Stomach (tissue), 19 donors: ENCODE measurements at places on chromosomes 13 and 19. TPM values are rescaled to one million over a fixed set of nuclear protein-coding genes. Genes with fewer than 3 reads are reported as not detected.

Gene CYP4F2
- total RNA-seq, result not detected

Gene MUC16
- total RNA-seq, result 0.55 TPM

Gene MARK4
- total RNA-seq, result 21.8 TPM

Gene KIR3DL2
- not detected for total RNA-seq

Gene APOC4
- not detected for total RNA-seq

Gene TRPM4
- 158 TPM for total RNA-seq

Gene POU2F2
- 23.3 TPM for total RNA-seq

Gene ZNF701
- 1.2 TPM for total RNA-seq

Gene CEACAM20
- not detected for total RNA-seq

Gene PEX11G
- not detected for total RNA-seq

Gene SLC27A1
- 116 TPM for total RNA-seq

Gene MZT1
- not detected for total RNA-seq

GRCh38 chr19:49148784-49149651 lies 6.2 kb downstream of the HRC start:
- DNase-seq, result peak; percentile 100
- peak overlapping the region; percentile 69 for H3K4me3 ChIP-seq
- no peaks in the 10 kb centered on the region for H3K27me3 ChIP-seq
- peaks cover 56% of the 10 kb centered on the region for H3K4me1 ChIP-seq
- peak overlapping the region; percentile 72 for H3K27ac ChIP-seq
- H3K36me3 ChIP-seq, result no peaks in the 10 kb centered on the region

- H3K36me3 ChIP-seq, result no peaks in the 10 kb centered on the region
- H3K27me3 ChIP-seq, result peaks cover 68% of the 10 kb centered on the region
- H3K4me3 ChIP-seq, result no peak overlapping the region
These were observed 19.8 kb downstream of the LRRC4B start for GRCh38 chr19:50548191-50549058.

DNA sequence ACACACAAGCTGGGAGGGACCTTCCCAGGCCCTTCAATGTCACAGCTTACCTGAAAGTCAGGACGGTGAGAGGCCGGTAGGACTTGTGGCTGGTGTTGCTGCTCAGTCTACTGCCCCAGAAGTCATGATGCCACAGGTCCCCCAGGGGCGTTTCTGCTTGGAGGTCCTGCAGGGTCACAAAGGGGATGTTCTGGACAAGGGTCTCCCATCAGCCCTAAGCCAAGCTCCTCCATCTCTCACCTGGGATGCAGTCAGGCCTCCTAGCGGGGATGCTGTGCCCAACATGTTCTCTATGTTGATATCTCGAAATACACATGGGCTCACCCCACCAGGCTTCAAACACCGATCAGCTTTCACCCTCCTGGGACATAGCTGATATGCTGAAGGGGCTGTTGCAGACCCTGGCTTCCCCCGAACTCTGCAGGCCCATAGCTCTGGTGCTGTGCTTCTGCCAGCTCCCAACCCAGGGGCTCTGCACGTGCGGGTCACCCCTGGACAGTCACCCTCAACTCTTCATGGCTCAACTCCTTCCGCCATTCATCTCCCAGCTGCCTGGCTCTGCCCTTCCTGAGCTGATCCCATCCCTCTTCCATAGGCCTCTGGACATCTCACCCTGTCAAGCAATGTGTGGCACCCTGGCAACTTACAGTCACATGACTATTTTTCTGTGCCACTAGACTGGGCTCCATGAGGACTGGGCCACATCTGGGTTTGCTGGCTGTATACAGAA lies 10.3 kb downstream of the TMTC4 start:
- no peak for DNase-seq
- peaks cover 48% of the 10 kb centered on the region for H3K36me3 ChIP-seq
- H3K4me3 ChIP-seq, result no peak overlapping the region
- H3K27ac ChIP-seq, result no peak overlapping the region
- H3K4me1 ChIP-seq, result no peaks in the 10 kb centered on the region

GRCh38 chr13:71867131-71867814 lies at the start of gene DACH1:
TSS of gene DACH1 (minus strand) at chr13:71867204.
- peak within 1 kb of the TSS; percentile 61 for H3K4me3 ChIP-seq
- H3K27me3 ChIP-seq, result peaks cover 36% of the 10 kb centered on the region
- DNase-seq, result peak; percentile 28
- H3K4me1 ChIP-seq, result peaks cover 26% of the 10 kb centered on the region
- no peaks in the 10 kb centered on the region for H3K36me3 ChIP-seq
- peak within 1 kb of the TSS; percentile 69 for H3K27ac ChIP-seq

DNA sequence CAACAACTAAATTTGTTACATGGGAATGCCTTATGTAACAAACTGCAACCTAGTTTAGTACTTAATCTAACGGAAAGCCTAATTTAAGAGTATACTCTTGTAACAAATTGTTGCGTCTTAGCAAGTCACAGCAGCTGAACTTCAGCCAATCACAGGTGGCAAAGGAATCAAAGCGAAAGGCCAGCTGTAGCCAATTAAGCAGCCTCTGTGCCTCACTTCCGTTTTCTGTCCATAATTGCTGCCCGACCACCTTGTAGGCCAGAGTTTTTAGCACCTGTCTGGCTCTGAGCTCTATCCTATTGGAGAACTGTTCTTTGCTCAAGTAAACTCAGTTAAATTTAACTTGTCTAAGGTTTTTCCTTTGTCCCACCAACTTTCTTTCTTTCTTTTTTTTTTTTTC lies 18.1 kb upstream of the HSPH1 start:
- H3K4me1 ChIP-seq, result no peaks in the 10 kb centered on the region
- H3K4me3 ChIP-seq, result no peak overlapping the region
- DNase-seq, result no peak
- H3K36me3 ChIP-seq, result no peaks in the 10 kb centered on the region

DNA sequence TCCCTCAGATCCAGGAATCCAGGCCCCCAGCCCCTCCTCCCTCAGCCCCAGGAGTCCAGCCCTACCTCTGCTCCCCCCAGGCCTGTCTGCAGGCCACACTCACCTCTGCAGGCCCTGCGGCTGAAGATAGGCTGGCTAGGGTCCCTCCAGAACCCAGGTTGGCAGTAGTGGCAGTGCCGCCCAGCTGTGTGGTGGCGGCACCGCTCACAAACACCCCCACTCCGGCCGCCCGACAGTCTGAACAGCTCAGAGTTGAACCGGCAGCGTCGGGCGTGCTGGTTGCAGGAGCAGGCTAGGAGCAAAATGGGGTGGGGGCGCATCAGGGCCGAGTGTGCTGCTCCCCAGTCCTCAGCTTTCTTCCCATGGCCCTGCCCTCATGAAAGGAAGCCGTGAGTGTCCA lies 8.3 kb downstream of the NTN5 start:
- no peak overlapping the region for H3K27ac ChIP-seq
- H3K36me3 ChIP-seq, result no peaks in the 10 kb centered on the region
- DNase-seq, result no peak
- H3K4me1 ChIP-seq, result peaks cover 12% of the 10 kb centered on the region
- no peaks in the 10 kb centered on the region for H3K27me3 ChIP-seq

DNA sequence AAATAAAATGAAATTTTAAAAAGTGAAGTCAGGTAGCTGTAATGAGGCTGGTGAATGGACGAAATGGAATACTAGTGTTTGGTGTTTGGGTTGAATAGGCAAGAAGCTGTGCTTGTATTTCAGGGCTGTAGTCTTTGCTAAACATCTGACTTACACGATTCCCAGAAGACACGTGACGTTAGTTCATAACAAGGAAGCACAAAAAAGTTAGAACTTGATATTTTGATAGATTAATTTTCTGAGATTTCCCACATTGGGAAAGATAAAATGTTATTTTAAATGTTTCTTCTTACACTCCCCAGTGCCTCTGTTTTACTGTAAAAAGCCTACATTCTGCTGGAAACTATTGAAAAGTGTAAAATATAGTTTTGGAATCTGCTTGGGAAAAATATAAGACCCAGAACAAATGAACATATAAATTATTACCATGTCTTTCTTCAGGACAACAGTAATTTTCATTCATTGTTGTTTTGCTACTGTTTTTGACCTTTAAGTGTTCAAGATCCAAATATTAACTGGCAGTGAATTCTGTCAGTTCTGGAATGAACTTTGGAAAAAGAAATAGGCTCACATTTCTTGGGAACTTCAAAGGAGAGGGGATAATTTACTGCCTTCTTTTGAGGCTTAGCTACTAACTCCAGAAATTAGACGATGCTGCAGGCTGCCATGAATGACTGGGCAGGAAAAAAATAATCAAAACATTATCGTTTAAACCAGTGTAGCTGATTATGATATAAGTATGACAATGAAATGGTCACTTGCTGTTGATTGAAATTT lies 241.3 kb downstream of the SLITRK6 start:
- DNase-seq, result no peak
- no peaks in the 10 kb centered on the region for H3K4me1 ChIP-seq
- no peak overlapping the region for H3K4me3 ChIP-seq
- no peaks in the 10 kb centered on the region for H3K36me3 ChIP-seq
- H3K27me3 ChIP-seq, result no peaks in the 10 kb centered on the region
- H3K27ac ChIP-seq, result no peak overlapping the region

DNA sequence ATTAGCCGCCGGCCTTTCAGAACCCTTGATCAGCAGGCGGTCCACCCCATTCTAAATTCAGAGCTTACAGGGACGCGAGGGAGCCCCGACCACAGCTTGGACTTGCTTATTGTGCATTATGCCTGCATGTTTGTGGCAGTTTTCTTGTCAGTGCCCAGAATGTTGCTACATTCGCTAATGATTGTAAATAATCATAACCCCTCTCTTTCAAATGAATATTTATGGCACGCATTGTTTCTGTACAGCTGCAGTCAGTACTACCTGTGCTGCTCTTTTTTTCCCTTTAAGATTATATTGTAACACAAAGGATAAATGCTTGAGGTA lies 321 bp upstream of the VPS36 start:
- DNase-seq, result no peak
- H3K27ac ChIP-seq, result peak overlapping the region; percentile 93
- H3K36me3 ChIP-seq, result no peaks in the 10 kb centered on the region
- H3K4me3 ChIP-seq, result peak overlapping the region; percentile 82

GRCh38 chr13:91086936-91087716 lies 260.4 kb upstream of the MIR17HG start:
- H3K36me3 ChIP-seq, result no peaks in the 10 kb centered on the region
- no peaks in the 10 kb centered on the region for H3K27me3 ChIP-seq
- H3K27ac ChIP-seq, result no peak overlapping the region

DNA sequence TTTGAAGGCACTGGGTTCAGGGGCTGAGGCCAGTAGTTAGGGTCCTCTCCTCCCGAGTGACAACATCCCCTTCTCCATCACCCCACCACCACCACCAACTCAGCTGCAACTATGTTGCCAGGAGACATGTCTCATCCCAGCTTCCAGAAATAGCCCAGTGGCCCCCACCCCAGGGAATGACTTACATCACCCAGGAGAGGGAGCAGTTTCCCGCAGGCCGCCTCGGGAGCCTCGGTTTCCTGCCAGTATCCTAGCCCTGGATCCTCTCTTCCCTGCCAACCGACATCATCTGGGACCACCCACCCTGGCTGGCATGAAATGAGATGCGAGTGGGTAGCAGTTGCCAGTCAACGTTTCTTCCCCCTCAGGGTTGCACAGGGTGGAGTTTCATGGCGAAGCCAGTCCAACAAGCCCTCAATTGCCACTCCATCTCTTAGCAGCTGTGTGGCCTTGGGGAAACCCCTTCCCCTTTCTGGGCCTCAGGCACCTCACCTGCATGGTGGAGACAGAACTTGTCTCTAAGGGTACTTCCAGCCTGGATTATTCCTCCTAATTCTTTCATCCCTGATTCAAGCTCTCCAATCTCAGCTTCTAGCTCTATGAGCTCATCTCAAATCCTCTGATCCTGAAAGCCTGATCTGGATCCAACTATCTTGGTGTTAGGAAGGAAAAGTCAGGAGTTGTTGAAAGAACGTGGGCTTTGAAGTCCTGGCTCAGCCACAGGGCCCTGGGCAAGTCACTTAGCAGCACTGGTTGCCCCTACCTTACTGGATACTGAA lies 3.9 kb upstream of the GSK3A start:
- H3K36me3 ChIP-seq, result peaks cover 25% of the 10 kb centered on the region
- H3K4me3 ChIP-seq, result no peak overlapping the region
- peak; percentile 85 for DNase-seq
- no peaks in the 10 kb centered on the region for H3K27me3 ChIP-seq
- peaks cover 70% of the 10 kb centered on the region for H3K4me1 ChIP-seq

DNA sequence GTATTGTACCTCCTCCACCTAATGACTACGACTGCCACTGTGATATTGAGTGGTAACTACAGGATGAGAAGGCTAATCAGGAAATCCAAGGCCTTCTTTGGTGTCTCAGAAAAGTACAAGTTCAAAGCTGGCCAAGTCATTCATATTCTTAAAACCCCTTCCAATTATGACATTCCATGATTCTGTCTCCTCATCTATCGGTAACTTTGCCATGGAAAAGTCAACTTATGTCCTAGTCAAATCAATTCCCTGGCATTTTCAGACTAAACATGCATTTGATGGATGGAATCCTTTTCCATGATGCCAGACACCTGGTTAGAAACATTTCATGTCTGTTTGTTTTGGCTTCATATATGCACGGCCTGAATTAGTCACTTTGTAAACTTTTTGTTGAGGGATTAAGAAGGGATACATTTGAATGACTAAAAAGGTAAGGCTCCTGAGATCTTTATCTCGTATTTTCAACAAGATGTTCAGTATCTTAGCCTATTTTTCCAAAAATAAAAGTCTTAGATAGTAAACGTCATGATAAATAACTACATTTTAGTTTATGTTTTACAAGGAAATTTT lies 186.5 kb downstream of the NHLRC3 start:
- H3K4me3 ChIP-seq, result no peak overlapping the region
- H3K27me3 ChIP-seq, result no peaks in the 10 kb centered on the region
- no peaks in the 10 kb centered on the region for H3K4me1 ChIP-seq
- H3K36me3 ChIP-seq, result no peaks in the 10 kb centered on the region
- H3K27ac ChIP-seq, result no peak overlapping the region

- no peaks in the 10 kb centered on the region for H3K4me1 ChIP-seq
- H3K27me3 ChIP-seq, result no peaks in the 10 kb centered on the region
- no peak for DNase-seq
- no peak overlapping the region for H3K4me3 ChIP-seq
These were observed 22.1 kb downstream of the EDNRB start for GRCh38 chr13:77896536-77896935.

- peaks cover 40% of the 10 kb centered on the region for H3K36me3 ChIP-seq
- H3K4me1 ChIP-seq, result peaks cover 18% of the 10 kb centered on the region
- no peak overlapping the region for H3K27ac ChIP-seq
- no peak overlapping the region for H3K4me3 ChIP-seq
These were observed 2.4 kb upstream of the TGFBR3L start for GRCh38 chr19:7912144-7912696.

- H3K36me3 ChIP-seq, result no peaks in the 10 kb centered on the region
- H3K27ac ChIP-seq, result no peak overlapping the region
- H3K4me1 ChIP-seq, result no peaks in the 10 kb centered on the region
- no peak overlapping the region for H3K4me3 ChIP-seq
These were observed 169.5 kb upstream of the UFM1 start for GRCh38 chr13:38180126-38180525.

DNA sequence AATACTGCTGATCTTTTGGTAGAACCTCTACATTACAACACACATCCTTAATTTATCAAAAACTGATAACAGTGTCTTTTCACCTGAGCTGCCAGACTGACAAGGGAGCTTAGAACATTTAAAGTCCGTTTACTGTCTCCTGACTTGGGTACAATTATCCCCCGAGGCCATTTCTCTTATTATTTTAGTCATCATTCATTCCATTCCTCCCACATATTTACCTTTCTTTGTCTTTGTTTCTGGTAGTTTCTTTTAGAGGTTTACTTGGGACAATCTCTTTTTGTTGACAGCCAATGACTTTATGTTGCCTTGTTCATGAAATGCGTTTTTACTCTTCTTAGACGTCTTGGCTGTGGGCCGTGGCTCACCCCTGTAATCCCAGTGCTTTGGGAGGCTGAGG lies 186.9 kb downstream of the PCCA start:
- H3K27me3 ChIP-seq, result no peaks in the 10 kb centered on the region
- peaks cover 33% of the 10 kb centered on the region for H3K36me3 ChIP-seq
- no peak for DNase-seq
- H3K4me3 ChIP-seq, result no peak overlapping the region
- H3K4me1 ChIP-seq, result no peaks in the 10 kb centered on the region

GRCh38 chr19:49564616-49565045 lies 15.7 kb downstream of the NOSIP start:
- no peak overlapping the region for H3K27ac ChIP-seq
- no peak for DNase-seq
- H3K36me3 ChIP-seq, result peaks cover 14% of the 10 kb centered on the region
- peaks cover 76% of the 10 kb centered on the region for H3K4me1 ChIP-seq
- H3K27me3 ChIP-seq, result no peaks in the 10 kb centered on the region
